ENCODE measurements at places on chromosomes 4 and X. TPM values are rescaled to one million over a fixed set of nuclear protein-coding genes. Genes with fewer than 3 reads are reported as not detected.

AADAT gene
- total RNA-seq: 3.5 TPM

- no peak for DNase-seq
Measured at GRCh38 chr4:42588909-42589308, 68.0 kb downstream of the ATP8A1 start.

DNA sequence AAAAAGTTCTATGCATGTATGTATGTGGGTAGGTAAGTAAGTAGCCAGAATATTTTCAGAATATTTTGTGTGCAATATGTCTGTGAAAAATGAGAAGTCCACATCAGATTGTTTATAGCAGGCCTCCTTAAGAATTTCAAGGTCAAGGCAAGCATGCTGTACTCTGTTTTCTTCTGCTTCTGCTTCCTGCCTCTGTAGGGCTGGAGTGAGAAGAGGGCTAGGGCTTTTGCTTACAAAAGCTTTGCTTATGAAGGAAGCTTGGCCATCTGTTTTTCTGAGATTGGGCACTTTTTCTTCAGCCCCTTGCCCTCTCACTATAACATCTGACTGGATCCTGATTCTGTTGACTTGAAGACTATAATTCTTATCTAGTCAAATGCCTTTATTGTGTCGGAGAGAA is 150.4 kb downstream of the EMCN start:
- peak; percentile 35 for DNase-seq

ADAMTS3 gene
- 2.1 TPM for total RNA-seq

NPY2R gene
- not detected for total RNA-seq

NAP1L3 gene
- 1.3 TPM for total RNA-seq

DNA sequence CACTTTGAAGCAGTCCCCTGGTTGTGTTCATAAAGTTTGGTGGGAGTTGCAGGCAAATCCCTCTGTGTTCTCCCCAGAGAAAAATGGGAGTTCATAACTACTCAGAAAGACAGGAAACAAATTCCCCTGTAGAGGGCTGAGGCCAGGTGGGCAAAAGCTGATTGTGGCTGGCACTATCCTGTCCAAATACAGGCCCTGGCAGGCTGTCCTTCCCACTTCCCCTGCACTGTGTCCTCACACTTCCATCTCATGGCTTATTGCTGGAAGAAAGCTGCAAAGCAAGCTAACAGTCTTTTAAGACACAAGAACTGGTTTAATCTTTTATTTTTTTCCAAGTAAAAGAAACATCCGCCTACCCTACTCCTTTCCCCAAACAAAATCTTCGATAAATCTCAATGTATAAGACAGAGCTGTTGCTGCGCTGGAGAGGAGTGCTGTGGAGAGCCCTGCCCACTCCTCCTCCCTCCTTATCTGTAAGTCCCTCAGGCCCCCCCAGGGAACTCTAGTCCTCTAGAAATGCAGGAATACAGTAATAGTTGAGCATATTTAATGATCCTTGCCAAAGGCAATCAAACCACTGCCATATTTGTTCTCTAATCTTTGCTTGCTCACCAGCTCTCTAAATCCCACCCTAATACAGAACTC is 14.0 kb downstream of the TAPT1 start:
- no peak for DNase-seq

DNA sequence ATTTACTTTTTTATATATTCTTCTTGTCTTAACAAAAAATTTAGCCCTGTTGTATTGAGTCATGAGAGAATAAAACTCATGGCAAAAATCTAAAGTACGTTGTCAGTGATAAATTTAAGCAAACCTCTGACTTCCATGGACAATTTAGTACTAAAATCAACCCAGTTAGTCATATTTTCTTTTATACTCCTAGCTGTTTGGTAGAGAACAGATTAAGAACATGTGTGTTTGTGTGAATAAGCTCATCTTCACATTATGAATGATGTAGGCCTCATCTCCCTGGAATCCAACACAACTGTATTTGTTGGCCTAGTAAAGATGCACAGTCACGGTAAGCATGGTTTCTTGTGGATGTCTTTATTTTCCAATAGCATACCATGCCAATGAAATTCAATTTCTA is 40.8 kb upstream of the FAM47B start:
- no peak for DNase-seq

MAGEA9B gene
- total RNA-seq: not detected

DNA sequence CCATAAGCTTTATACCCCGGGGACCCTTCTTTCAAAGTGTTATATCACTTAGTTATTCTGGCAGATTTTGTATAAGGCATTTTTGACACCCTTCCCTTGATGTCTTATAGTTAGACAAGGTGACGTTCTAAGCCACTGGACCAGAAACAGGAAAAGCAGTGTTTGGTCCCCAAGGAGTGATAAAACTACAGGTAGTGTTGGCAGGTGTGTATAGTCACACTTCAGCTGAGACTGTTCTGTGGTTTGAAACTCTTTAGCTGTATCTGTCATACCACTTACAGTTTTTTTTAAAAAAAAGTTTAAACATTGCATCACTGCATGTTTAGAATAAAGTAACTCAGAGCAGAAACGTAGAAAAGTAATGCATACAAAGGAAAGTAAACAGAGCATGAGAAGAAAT is 48.5 kb downstream of the TLL1 start:
- no peak for DNase-seq

OPN1MW gene
- not detected for total RNA-seq

DNA sequence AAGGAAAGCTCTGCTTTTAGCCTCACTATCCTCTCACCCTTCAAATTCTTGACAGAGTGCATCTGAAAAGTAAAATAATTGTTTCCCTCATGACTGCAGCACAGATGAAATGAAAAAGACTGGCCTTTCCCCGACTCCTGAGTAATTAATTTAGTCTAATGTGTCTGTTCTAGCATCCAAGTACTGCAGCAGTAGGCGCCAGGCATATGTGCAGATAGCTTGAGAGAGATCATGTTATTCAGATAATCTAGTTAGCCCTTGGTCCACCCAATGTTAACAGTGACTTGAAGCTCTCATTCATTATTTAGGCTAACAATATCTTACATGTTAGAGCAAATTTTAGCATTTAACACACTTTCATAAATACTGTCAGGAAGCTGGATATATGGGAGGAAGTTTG is 54.0 kb downstream of the MAP9 start:
- DNase-seq: no peak

- DNase-seq: no peak
Measured at GRCh38 chr4:154625971-154626370, 13.5 kb upstream of the FGG start.

GRCh38 chrX:70444946-70445656 is 466 bp downstream of the DLG3 start:
- no peak for DNase-seq

ATP1B4 gene
- total RNA-seq: not detected

GRIA2 gene
- 0.17 TPM for total RNA-seq

CYSLTR1 gene
- 0.50 TPM for total RNA-seq

UNC5C gene
- total RNA-seq: 3.9 TPM

DNA sequence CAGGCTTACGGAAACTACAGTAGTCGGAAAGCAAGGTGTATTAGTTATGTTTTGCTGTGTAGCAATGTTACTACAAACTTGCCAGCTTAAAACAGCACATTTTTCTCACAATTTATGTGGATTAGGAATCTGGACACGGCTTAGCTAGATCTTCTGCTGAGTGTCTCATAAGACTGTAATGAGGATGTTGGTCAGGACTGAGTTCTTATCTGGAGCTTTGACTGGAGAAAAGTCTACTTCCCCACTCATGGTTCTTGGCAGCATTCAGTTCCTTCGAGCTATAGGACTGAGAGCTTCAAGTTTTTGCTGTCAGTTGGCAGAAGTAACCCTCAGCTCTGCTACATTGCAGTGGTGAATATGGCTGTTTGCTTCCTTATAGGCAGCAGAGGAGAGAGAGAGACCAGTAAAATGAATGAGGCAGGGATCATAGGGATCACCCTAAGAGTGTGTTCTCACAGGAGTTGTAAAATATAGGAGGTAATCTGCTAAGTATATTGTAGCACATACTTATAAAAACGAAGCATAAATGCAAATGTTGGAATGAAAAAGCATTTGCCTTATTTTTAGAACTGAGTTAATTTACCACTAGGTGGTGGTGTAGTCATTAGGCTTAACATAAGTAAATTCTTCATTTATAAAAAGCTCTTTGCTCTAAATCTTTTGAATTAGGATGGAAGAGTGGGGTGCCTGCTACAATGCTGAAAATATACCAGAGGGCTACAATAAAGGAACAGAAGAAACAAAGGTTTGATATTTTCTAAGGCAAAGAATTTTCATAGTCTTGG is 38.6 kb downstream of the ALG13 start:
- peak; percentile 6 for DNase-seq

- no peak for DNase-seq
Measured at GRCh38 chr4:77653162-77653758, 47.6 kb downstream of the CXCL13 start.

COQ2 gene
- 13.9 TPM for total RNA-seq

CT47B1 gene
- total RNA-seq: not detected

GRCh38 chrX:96403446-96403845 is 281.2 kb upstream of the DIAPH2 start:
- no peak for DNase-seq

GRCh38 chr4:52643190-52643589 is 15.9 kb downstream of the USP46 start:
- no peak for DNase-seq

TLR3 gene
- total RNA-seq: 8.1 TPM

DNA sequence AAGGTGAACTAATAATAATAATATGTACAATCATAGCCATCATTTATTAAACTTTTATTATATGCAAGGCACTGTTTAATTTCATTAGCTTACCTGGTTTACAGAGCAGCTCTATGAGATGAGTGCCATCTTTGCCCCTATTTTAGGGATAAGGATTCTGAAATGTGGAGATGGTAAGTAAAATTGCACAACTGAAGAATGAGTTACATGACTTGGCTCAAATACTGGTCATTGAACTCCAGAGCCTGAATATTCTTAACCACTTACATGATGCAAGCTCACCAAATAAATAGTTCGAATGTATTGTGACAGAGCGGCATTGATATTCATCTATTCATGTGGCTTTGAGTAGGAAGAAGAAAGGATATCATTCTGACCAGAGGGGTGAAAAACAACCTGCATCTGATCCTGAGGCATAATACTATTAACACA is 11.7 kb downstream of the ALB start:
- DNase-seq: no peak

GRCh38 chr4:124631760-124632159 is 80.8 kb downstream of the ANKRD50 start:
- peak; percentile 99 for DNase-seq

FHDC1 gene
- total RNA-seq: 0.26 TPM

GRCh38 chr4:4666693-4667621 is 125.1 kb upstream of the STX18 start:
- peak; percentile 65 for DNase-seq

DNA sequence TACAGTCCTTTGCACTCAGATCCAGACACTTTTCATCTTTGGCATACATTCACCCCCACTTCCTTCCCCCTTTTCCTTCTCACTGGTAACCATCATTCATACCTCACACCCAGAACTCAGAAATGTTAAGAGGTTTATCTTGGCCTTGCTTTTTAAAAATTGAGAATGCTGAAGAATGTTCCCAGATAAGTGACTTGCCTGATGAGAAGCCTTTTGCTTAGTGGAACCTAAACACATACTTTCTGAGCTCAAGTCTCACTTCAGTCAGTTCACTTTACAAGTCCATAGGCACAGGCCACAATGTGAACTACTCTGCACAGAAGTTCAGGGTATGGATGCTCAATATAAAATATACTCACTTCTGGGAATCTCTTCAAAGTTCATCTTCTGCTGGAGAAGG is 129.4 kb downstream of the GRIA3 start:
- no peak for DNase-seq

DNA sequence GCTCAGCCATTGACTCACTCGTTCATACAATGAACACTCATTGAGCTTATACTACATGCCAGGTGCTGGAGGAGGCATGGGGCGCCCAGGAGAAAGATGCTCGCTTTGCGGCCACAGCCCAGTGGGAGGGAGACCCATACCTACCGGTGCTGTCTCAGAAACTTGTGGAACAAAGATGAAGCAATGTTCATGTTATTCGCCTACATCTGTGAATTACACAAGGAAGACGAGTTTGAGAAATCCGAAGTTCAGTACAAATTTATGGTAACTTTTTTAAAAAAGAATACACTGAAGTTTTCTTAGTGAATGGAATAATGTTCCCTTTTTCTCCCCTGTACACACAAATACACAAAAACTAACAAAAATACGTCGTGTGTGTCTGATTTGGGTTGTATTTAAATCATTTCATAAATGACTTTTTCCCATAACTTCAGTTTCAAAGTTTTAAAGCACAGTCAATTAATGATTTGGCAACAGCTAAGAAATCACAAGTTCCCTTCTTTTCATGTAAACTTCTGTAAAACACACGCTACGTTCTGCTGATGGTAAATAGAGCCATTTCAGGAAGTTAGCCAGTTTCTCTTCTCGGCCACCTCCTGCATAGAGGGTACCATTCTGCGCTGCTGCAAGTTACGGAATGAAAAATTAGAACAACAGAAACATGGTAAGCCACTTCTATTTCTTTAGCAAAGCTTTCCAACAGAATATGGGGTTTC is at the start of gene TLR8:
TLR8 (plus strand) TSS at position 575 of the 716 bp plus-strand sequence; CDS start at position 662, 87 bp downstream.
- DNase-seq: no peak

DNA sequence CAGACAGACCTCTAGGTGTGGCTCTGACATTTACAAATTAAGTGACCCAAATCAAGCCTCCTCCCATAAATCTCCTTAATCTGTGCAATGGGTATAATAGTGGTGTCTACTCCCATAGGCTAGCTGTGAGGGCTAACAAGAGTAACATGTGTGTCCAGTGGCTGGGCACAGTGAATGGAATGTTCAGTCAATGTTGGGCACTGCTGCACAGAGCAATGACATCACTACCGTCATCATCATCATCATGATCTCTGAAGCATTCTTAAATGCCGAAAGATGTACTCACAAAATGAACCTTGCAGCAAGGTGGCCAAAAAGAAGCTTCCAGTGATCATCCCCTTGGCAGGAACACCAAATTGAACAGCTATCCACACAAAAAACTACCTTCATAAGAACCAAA is 43.5 kb downstream of the CHRNA9 start:
- no peak for DNase-seq

GRCh38 chr4:15343000-15343399 is 84.8 kb upstream of the C1QTNF7 start:
- no peak for DNase-seq

All from fibroblast of lung (primary cell).